ENCODE measurements at places on chromosomes 3 and 15.

DNA sequence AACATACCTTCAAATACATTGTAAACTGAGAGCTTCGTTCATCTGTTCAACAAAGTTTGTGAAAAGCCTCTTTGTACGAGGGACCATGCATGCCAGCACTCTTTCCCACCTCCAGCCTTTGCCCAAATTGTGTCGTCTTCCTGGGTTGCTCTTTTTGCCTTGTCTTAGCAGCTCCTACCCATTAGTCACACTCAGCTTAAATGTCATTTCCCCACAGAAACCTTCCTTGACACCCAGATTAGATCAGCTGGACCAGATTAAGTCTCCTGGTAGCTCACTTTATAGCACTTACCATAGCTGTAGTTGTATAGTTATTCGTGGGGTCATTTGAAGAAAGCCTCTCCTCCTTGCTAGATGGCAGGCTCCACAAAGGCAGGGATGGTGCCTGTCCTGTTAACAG lies 24.1 kb upstream of the SNRK start:
- no peak for DNase-seq

DNA sequence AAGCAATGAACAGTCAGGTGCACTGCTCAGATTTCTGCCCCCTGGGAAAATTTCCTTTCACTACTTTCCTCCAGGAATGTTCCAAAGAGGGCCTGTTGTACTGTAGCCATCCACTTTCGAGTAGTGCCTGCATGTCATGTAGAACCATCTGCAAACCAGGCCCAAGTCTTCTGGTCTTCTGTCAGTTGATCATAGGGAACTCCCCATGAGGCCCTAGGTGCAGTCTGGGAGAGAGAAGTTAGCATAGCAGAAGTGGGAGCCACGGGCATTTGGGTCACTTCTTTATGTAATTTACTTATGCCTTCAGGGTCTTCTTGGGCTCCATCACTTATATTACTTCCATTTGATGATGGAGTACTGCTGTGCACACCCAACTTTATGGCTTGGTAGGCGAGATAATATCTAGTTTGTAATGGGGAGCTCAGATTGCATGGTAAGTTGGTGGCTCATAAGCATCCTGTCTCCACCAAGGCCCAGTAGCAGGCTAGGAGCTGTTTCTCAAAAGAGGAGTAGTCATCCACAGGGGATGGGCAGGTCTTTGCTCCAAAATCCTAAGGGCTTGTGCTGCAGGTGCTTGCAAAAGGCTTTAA lies 151.4 kb downstream of the NFKBIZ start:
- no peak for DNase-seq

DNA sequence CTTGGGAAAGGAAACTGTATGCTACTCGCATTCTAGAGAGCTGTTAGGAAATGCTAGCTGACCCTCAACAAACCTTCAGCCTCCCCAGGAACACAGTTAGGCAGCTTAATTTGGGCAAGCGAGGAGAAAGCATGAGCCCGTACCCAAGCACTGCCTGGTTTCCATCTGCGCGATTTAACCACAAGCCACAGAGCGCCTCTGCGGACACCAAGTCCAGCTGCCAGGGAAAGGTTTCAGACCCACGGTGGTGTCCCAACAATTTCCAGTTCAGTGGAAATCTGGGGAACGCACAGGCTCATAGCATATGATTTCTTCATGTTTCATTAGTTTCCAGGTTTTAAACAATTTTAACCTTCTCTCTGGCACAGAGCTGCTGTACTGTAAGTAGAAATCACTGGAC lies 617.6 kb downstream of the FHIT start:
- no peak for DNase-seq

DNA sequence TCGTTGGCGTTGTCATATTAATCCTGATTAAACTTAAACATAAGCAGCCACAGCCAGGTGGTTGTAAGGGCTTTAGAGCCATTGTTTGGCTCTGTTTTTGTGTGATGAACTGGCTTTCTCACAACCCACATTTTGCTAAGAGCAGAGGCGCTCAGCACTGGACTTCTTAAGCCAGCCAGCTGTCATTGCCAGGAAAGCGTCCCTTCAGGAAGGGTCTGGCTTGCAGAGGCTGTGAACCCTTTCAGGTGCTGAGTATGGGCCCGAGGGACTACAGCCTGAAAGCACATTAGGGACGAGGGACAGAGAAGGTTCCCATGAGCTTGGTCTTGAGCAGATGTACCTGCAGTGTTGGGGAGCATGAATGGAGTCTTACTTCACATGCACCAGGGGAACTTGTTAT lies 112.3 kb downstream of the CHCHD6 start:
- no peak for DNase-seq

DNA sequence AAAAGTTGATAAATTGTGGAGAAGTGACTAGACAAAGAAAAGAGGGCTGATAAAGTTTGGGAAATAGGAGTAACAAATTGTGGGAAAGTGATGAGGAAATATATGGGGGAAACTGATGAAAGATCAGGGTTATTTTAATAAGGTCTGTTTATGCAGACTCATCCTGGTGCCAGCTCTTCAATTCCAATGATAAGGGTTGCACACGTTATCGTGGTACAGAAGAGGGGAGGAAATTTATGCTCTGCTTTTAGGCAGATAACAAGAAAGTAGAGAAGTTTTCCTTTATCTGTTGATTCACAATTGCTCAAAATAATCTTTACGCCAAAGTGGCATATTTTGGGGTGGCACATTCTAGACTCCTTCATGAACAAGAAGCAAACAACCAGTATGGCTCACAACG lies 32.1 kb upstream of the LIPC start:
- no peak for DNase-seq

DNA sequence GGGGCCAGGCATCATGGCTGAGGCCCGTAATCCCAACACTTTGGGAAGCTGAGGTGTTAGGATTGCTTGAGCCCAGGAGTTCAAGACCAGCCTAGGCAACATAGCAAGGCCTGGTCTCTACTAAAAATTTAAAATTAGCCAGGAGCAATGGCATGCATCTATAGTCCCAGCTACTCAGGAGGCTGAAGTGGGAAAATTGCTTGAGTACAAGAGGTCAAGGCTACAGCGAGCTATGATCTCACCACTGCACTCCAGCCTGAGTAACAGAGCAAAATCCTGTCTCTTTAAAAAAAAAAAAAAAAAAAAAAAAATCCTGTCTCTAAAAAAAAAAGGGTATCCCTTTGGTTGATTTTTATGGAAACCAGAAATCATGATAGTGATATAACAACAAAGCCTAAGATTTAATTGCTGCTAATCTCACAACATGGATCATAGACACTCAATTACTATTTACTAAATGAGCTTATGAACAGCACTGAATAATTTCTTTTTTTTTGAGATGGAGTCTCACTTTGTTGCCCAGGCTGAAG lies 12.1 kb downstream of the PCLAF start:
- no peak for DNase-seq
